Aorta (tissue), 5 donors: ENCODE measurements at places on chromosomes 6 and 20. TPM values are rescaled to one million over a fixed set of nuclear protein-coding genes. Genes with fewer than 3 reads are reported as not detected.

The FOXC1 gene
- 88.8 TPM for total RNA-seq

The ENPP3 gene
- 1.7 TPM for total RNA-seq

The NEDD9 gene
- 252 TPM for total RNA-seq

The RBCK1 gene
- 70.0 TPM for total RNA-seq

GRCh38 chr6:37524025-37524969 is 24.6 kb upstream of the CCDC167 start:
- no peak overlapping the region for H3K4me3 ChIP-seq
- no peaks in the 10 kb centered on the region for H3K4me1 ChIP-seq
- H3K36me3 ChIP-seq: no peaks in the 10 kb centered on the region
- no peak overlapping the region for H3K27ac ChIP-seq
- DNase-seq: no peak

- no peak overlapping the region for H3K27ac ChIP-seq
- H3K27me3 ChIP-seq: no peaks in the 10 kb centered on the region
- H3K4me1 ChIP-seq: no peaks in the 10 kb centered on the region
- H3K36me3 ChIP-seq: no peaks in the 10 kb centered on the region
- no peak for DNase-seq
Measured at GRCh38 chr20:59802018-59802417, 131.4 kb downstream of the SYCP2 start.

DNA sequence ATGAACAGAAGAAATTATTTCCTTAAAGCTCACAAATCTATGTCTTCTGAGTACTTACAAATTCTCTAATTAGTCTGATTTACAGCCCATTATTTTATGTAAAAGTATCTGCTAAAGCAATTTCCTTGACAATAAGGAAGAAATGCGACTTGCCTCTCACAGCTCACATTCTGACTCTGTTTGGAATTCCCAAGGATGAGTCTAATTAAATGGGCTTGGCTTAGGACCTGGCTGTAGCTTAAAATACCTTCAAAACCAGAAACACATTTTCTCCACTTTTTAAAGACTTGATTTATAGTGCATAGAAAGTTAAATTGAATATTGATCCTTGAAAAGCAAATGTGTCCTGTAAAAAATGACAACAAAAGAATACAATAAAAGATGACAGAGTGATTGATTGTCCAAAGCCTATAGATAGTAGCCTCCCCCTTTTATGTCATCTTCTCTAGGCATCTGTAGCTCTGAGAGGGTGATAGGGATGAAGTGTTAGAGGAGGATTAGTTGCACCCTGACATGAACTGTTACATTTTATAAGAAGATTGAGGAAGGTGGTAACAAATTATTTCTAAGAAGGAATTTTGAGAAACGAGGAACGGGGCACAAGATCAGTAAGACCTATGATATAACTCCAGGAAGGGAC is 118.9 kb downstream of the MACROD2 start:
- H3K27me3 ChIP-seq: no peaks in the 10 kb centered on the region
- no peaks in the 10 kb centered on the region for H3K4me1 ChIP-seq
- no peak overlapping the region for H3K27ac ChIP-seq
- no peaks in the 10 kb centered on the region for H3K36me3 ChIP-seq
- no peak for DNase-seq

GRCh38 chr6:162866656-162867055 is 138.9 kb downstream of the PACRG start:
- H3K27me3 ChIP-seq: no peaks in the 10 kb centered on the region
- H3K4me1 ChIP-seq: no peaks in the 10 kb centered on the region
- H3K36me3 ChIP-seq: no peaks in the 10 kb centered on the region
- DNase-seq: no peak
- H3K27ac ChIP-seq: no peak overlapping the region

GRCh38 chr6:150730801-150731457 is 131.2 kb downstream of the PLEKHG1 start:
- no peaks in the 10 kb centered on the region for H3K4me1 ChIP-seq
- no peak overlapping the region for H3K4me3 ChIP-seq
- no peak overlapping the region for H3K27ac ChIP-seq
- DNase-seq: no peak
- H3K27me3 ChIP-seq: no peaks in the 10 kb centered on the region
- no peaks in the 10 kb centered on the region for H3K36me3 ChIP-seq

GRCh38 chr20:51725584-51726176 is 42.5 kb downstream of the ATP9A start:
- no peaks in the 10 kb centered on the region for H3K36me3 ChIP-seq
- no peak for DNase-seq
- H3K27ac ChIP-seq: no peak overlapping the region
- no peak overlapping the region for H3K4me3 ChIP-seq
- no peaks in the 10 kb centered on the region for H3K4me1 ChIP-seq
- H3K27me3 ChIP-seq: no peaks in the 10 kb centered on the region

DNA sequence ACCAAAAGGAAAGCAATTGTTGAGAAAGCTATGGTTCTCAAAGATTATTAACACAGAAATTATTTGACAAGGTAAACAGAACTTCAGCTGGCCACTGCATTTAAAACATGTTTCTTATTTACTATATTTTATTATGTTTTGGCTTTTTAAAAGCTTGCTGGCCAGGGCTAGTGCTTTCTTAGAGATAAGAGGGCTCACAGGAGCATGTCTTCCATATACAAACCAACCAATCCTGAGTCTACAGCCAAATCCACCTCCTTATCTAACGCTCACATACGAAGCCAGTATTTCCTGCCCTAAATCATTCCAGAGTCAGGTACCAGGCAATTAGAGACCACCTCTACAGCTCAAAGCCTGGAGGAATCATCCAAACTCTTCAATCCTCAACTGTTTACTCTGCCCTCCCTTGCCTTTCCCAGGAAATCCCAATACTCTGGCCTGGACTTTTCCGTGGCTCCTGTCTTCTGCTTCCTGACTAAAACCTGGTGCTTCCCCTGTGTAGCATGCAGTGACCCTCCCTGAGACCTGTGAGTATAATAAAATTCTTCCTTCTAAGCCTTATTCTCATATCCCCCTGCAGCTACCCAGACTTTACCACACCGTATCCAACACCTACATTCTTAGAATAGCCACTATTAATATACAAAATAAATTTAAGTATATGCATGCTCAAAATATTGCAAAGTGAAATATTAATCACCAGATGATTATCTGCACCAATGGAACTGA is 33.2 kb downstream of the RANBP9 start:
- H3K4me1 ChIP-seq: no peaks in the 10 kb centered on the region
- H3K27me3 ChIP-seq: no peaks in the 10 kb centered on the region
- DNase-seq: no peak
- no peak overlapping the region for H3K27ac ChIP-seq
- no peaks in the 10 kb centered on the region for H3K36me3 ChIP-seq
